Activated CD8-positive, alpha-beta memory T cell treated with anti-CD3 and anti-CD28 coated beads, Interleukin-2, amount 10 ng/mL, durations not matched to agents 7 days and 5 days (primary cell): ENCODE measurements at places on chromosomes 4 and X. TPM values are rescaled to one million over a fixed set of nuclear protein-coding genes. Genes with fewer than 3 reads are reported as not detected.

SUPT20HL1 gene
- total RNA-seq = not detected

DIPK2B gene
- total RNA-seq = not detected

ARAF gene
- total RNA-seq = 73.1 TPM

CCDC110 gene
- not detected for total RNA-seq

H2BW2 gene
- total RNA-seq = not detected

GBA3 gene
- not detected for total RNA-seq

CHRDL1 gene
- total RNA-seq = not detected

YIPF7 gene
- not detected for total RNA-seq

INTS6L gene
- total RNA-seq = 20.3 TPM
